ENCODE measurements at places on chromosomes 7 and 10. TPM values are rescaled to one million over a fixed set of nuclear protein-coding genes. Genes with fewer than 3 reads are reported as not detected.

The TWIST1 gene
- not detected for total RNA-seq

The BTBD16 gene
- not detected for total RNA-seq

The SPACDR gene
- total RNA-seq: 2.3 TPM

The VIPR2 gene
- total RNA-seq: 2.2 TPM

DNA sequence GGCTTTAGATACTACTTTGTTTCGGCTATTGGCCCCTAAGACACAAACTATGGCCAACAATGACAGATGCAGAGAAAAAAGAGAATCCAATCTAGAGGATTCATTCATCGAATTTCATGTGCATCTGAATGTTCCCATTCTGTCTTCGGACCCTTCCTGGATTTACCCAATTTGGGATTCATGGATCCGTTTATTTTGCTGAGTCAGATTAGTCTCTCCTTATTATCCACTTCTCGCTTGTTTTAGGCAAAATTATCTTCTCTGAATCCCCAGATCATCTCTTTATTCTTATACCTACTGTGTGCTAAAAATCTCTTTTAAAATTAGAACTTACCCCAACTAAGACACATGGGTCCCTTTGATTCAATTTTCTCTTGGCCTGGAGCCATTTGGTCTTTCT, 6.5 kb downstream of the TRPV6 start:
- H3K36me3 ChIP-seq: no peaks in the 10 kb centered on the region
- H3K27me3 ChIP-seq: no peaks in the 10 kb centered on the region
- no peak overlapping the region for H3K27ac ChIP-seq
- no peak overlapping the region for H3K4me3 ChIP-seq
- no peak for DNase-seq

- H3K27me3 ChIP-seq: no peaks in the 10 kb centered on the region
- no peaks in the 10 kb centered on the region for H3K4me1 ChIP-seq
- no peak overlapping the region for H3K27ac ChIP-seq
- DNase-seq: no peak
- no peaks in the 10 kb centered on the region for H3K36me3 ChIP-seq
Observed at GRCh38 chr7:46100521-46100920, 179.4 kb upstream of the IGFBP3 start.

GRCh38 chr7:3043544-3044371, at the start of gene CARD11:
Gene CARD11, minus strand, starts transcription at chr7:3043867. Its CDS starts 85,361 bp downstream, at chr7:2958506.
- DNase-seq: peak; percentile 81
- H3K36me3 ChIP-seq: no peaks in the 10 kb centered on the region
- no peaks in the 10 kb centered on the region for H3K27me3 ChIP-seq
- H3K27ac ChIP-seq: peak within 1 kb of the TSS; percentile 77
- H3K4me3 ChIP-seq: peak within 1 kb of the TSS; percentile 61
- H3K4me1 ChIP-seq: peaks cover 50% of the 10 kb centered on the region

- H3K4me1 ChIP-seq: no peaks in the 10 kb centered on the region
- no peaks in the 10 kb centered on the region for H3K36me3 ChIP-seq
- H3K27me3 ChIP-seq: no peaks in the 10 kb centered on the region
- no peak for DNase-seq
Observed at GRCh38 chr10:114346176-114347031, 57.9 kb downstream of the AFAP1L2 start.

DNA sequence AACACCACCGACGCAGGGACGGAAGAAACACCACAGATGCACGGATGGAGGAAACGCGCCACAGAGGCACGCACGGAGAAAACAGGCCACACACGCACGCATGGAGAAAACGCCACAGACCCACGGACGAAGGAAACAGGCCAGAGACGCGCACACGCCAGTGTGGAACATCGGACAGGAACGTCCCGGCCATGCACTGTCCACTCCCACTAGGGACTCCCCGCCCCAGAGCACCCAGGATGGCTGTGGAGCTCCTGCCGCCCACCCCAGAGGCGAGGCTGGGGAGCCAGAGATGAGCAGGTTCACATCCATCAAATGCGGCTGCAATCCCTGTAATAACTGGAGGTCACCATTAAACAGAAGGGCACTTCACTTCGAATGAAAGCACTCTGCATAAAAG, 17.3 kb downstream of the DIP2C start:
- H3K27me3 ChIP-seq: no peaks in the 10 kb centered on the region
- no peaks in the 10 kb centered on the region for H3K4me1 ChIP-seq
- no peaks in the 10 kb centered on the region for H3K36me3 ChIP-seq
- H3K4me3 ChIP-seq: no peak overlapping the region
- no peak for DNase-seq
- H3K27ac ChIP-seq: no peak overlapping the region

- H3K27me3 ChIP-seq: no peaks in the 10 kb centered on the region
- no peaks in the 10 kb centered on the region for H3K36me3 ChIP-seq
- peaks cover 8% of the 10 kb centered on the region for H3K4me1 ChIP-seq
- H3K4me3 ChIP-seq: no peak overlapping the region
- no peak overlapping the region for H3K27ac ChIP-seq
Observed at GRCh38 chr7:1175967-1176851, 16.2 kb upstream of the ZFAND2A start.

GRCh38 chr7:91824201-91824600, 56.3 kb downstream of the MTERF1 start:
- H3K27ac ChIP-seq: no peak overlapping the region
- no peaks in the 10 kb centered on the region for H3K36me3 ChIP-seq
- no peaks in the 10 kb centered on the region for H3K27me3 ChIP-seq
- no peaks in the 10 kb centered on the region for H3K4me1 ChIP-seq

DNA sequence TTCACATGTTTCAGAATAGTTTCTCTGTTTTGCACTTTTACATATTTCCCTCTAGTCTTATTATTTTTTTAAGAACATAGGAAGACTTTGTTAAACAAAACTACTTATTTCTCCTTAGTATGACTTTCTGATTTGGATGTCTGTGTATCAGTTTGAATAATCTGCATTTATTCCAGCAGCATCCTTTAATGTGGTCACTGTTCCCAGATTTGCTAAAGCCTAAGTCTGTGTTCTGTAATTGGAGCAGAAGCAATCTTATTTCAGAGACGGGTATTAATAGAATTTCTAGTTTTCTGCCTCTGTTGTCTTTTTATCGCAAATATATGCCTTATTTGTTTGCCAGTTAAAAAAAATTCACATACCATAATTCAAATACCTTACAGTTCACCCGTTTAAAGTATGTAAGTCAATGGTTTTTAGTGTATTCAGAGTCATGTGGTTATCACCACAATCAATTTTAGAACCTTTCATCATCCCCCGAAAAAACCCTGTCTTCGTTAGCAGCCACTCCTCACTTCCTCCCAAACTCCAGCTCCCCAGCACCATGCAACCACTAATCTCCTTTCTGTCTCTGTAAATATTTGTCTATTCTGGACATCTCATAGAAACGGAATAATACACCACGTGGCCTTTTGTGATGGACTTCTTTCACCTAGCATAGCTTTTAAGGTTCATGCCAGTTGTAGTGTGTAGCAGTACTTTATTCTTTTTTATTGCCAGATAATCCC, 58.7 kb downstream of the INPP5F start:
- H3K36me3 ChIP-seq: no peaks in the 10 kb centered on the region
- no peak overlapping the region for H3K4me3 ChIP-seq
- H3K4me1 ChIP-seq: peaks cover 13% of the 10 kb centered on the region
- no peak overlapping the region for H3K27ac ChIP-seq
- DNase-seq: peak; percentile 46

GRCh38 chr7:24786941-24787340, 29.7 kb upstream of the GSDME start:
- no peaks in the 10 kb centered on the region for H3K4me1 ChIP-seq
- no peaks in the 10 kb centered on the region for H3K27me3 ChIP-seq
- no peak for DNase-seq
- no peak overlapping the region for H3K4me3 ChIP-seq

DNA sequence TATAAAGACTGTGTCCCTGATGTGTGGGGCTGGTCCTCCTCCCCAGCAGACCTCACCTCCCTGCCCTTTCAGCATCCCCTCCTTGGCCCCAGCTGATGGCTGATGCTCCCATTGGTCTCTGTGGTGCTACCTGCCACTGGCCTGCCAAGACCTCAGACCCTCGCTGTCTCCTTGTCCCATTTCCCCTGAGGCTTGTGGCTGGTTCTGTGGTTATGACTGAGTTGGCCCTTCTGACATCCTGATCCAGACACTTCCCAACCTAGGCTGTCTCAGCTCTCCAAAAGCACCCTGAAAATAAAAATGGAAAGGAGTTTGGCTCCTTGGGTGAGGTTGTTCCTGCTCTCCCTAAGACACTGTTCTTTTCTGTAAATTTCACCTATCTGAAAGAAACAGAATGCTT, 214.2 kb downstream of the RPS24 start:
- DNase-seq: no peak
- H3K27ac ChIP-seq: no peak overlapping the region

DNA sequence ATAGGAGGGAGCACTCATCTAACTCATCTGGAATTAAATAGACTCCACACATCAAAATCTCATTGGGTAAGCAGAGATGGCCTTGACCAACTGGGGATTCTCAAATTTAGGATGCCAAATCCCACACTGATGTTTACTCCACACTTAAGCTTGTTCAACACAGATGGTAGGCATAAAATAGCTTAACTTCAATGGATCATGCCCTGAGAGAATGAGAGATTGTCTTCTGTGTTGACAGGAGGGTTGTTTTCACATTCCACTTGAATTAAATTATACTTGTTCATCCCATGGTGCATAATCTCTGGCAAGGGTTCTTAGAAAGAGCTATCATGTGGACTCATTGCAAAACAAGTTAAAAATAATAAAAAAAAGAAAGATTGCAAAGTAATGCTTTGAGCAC, 391.4 kb downstream of the PLXDC2 start:
- no peak overlapping the region for H3K4me3 ChIP-seq
- H3K27me3 ChIP-seq: no peaks in the 10 kb centered on the region
- H3K36me3 ChIP-seq: no peaks in the 10 kb centered on the region
- no peaks in the 10 kb centered on the region for H3K4me1 ChIP-seq

- H3K27ac ChIP-seq: no peak overlapping the region
- H3K27me3 ChIP-seq: peaks cover 3% of the 10 kb centered on the region
- no peaks in the 10 kb centered on the region for H3K36me3 ChIP-seq
- no peak for DNase-seq
- peaks cover 9% of the 10 kb centered on the region for H3K4me1 ChIP-seq
Observed at GRCh38 chr10:120588311-120588710, 131.3 kb downstream of the PLPP4 start.

GRCh38 chr7:117645481-117646165, 165.8 kb downstream of the CFTR start:
- no peak overlapping the region for H3K4me3 ChIP-seq
- H3K36me3 ChIP-seq: no peaks in the 10 kb centered on the region
- no peak overlapping the region for H3K27ac ChIP-seq
- H3K27me3 ChIP-seq: no peaks in the 10 kb centered on the region

DNA sequence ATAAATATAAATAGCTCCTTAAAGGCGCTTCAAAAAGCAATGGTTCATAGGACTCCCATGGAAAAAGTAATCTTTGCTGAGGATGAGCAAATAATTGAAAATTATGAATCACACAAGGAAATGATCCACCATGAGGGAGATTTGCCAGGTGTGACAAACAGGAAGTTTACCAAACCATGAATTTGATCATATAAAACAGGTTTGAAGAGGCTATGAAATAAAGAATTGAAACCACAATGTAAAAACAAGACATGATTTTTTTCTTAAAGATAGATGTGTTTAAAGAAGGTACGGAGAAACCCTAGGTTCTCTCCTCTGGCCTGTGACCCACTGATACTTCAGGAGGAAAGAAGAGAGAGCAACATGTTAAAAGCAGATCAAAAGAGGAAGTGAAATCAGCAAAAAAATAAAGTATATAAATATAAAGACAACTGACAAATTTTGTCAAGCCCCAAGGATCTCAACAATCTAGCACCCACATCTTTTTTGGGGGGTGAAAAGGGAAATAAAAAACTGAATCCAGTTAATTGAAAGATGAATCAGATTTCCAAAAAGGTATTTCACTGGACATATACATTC, 111.3 kb upstream of the ASAH2 start:
- H3K36me3 ChIP-seq: no peaks in the 10 kb centered on the region
- H3K27me3 ChIP-seq: no peaks in the 10 kb centered on the region
- peak overlapping the region; percentile 63 for H3K27ac ChIP-seq
- DNase-seq: no peak

- H3K4me3 ChIP-seq: no peak overlapping the region
- no peak overlapping the region for H3K27ac ChIP-seq
- DNase-seq: no peak
- no peaks in the 10 kb centered on the region for H3K36me3 ChIP-seq
- peaks cover under 1% of the 10 kb centered on the region for H3K4me1 ChIP-seq
Observed at GRCh38 chr10:14405076-14406065, 74.6 kb upstream of the FRMD4A start.

DNA sequence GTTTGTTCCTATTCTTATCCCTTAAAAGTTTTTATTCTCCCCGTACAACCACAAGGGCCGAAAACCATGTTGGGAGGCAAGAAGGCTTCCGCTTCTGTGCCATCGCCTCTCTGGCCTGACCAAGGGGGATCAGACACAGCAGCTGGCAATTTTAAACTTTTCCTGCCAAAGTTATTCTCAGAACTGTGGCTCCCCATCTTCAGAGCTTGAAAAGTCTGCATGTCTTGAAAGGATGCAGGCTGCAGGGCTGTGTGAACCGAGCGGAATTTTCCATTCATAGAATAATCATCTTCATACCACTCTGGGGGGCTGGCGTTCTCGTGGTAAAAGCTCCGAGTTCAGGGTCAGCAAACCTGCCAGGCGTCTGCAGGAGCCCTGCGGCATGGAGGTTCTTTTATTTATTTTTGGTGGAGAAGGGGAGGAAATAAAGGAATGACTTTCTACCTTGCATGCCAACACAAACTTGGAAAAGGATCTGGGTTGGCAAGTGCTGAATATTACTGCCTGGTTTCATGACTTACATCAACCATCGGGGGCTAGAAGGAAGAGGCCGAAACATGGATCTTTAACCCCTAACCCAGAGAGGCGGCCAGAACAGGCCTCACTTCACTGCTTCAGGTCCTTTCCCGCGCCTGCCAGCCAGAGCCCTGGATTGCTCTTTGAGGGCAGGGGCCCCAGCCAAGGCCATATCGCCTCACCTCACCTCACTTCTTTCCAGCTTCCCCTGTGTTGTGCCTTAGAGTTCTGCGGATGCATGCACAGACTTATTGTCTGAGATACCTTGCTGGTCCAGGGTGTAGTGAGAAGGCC, 3.0 kb upstream of the NANOS1 start:
- H3K4me3 ChIP-seq: no peak overlapping the region
- no peaks in the 10 kb centered on the region for H3K36me3 ChIP-seq
- DNase-seq: no peak
- H3K27ac ChIP-seq: no peak overlapping the region
- no peaks in the 10 kb centered on the region for H3K27me3 ChIP-seq

- no peak overlapping the region for H3K4me3 ChIP-seq
- DNase-seq: no peak
- H3K4me1 ChIP-seq: no peaks in the 10 kb centered on the region
- H3K27me3 ChIP-seq: peaks cover 4% of the 10 kb centered on the region
- H3K36me3 ChIP-seq: no peaks in the 10 kb centered on the region
Observed at GRCh38 chr7:150828384-150828783, 23.9 kb upstream of the AOC1 start.

GRCh38 chr7:31071645-31072029, 19.5 kb downstream of the ADCYAP1R1 start:
- H3K27ac ChIP-seq: no peak overlapping the region
- no peaks in the 10 kb centered on the region for H3K4me1 ChIP-seq
- DNase-seq: no peak
- no peaks in the 10 kb centered on the region for H3K36me3 ChIP-seq
- no peak overlapping the region for H3K4me3 ChIP-seq
